Activated T-helper 1 cell treated with anti-CD3 and anti-CD28 coated beads, Interleukin-2, amount 50 U/mL, for 16 hours (primary cell): ENCODE measurements at places on chromosomes 5 and 9.

GRCh38 chr5:57067597-57067924 lies 106.3 kb upstream of the GPBP1 start:
- DNase-seq, result no peak

- DNase-seq, result no peak
Measured at GRCh38 chr9:18923167-18923566, 109.8 kb downstream of the SAXO1 start.

DNA sequence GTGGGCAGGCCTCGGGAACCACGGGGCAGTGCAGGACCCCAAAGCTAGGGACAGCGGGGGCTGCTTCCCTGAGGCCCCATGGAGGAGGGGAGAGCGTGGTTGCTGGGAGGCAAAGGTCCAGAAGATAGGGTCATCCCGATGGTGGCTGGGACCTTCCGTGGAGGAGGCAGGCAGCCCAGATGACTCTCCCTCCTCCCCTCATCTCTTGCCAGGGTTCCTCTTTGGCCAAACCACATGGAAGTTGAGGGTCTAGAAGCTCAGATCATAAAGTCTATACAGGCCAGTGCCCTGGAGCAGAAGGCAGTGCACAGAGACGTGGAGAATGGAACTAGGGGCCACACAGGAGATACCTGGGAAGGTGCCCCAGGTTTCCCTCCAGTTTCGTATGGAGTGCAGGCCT lies 22.6 kb downstream of the DAB2IP start:
- DNase-seq, result no peak

- DNase-seq, result no peak
Measured at GRCh38 chr5:108148715-108149139, 233.2 kb downstream of the FBXL17 start.

- DNase-seq, result no peak
Measured at GRCh38 chr5:89988998-89989655, 420.4 kb downstream of the CETN3 start.

GRCh38 chr9:93464395-93464794 lies 11.0 kb upstream of the FAM120AOS start:
- no peak for DNase-seq

- DNase-seq, result no peak
Measured at GRCh38 chr5:74441616-74442015, 198.9 kb downstream of the ENC1 start.

DNA sequence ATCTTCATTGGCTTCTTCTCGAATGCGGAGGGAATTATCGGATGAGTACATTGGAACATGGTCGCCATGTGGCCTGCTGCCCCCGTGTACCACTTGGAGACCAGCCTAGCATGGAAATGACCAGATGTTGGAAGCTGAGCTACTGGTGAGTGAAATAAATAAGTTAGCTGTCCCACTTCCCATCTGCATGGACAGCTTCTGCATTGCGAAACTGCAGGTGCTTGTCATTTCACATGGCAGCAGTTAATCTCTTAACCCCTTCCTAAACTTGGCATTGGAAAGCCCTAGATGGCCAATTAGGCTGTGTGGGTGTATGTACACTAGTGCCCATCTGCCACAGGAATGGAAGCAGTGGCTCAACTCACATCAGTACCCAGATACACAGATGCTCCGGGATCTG lies 246.6 kb upstream of the IL12B start:
- DNase-seq, result no peak

DNA sequence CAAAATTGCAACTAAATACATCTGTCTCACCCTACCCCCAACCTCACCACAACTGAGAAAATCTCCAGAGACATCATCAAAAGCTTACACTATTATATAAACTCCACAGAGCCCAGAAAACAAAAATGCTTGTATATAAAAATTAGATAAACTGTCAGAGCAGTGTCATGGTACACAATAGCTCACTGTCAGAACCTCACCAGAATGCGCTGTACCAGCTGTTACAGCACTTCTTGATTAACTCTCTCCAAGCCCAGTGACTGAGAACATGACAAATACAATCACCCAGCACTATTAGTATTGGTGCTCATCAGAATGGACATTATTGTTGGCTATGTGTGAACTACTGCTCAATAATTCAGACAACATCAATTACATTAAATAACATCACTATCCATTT lies 65.7 kb downstream of the ZDHHC21 start:
- no peak for DNase-seq

GRCh38 chr5:167792514-167792913 lies 498.9 kb upstream of the WWC1 start:
- no peak for DNase-seq

DNA sequence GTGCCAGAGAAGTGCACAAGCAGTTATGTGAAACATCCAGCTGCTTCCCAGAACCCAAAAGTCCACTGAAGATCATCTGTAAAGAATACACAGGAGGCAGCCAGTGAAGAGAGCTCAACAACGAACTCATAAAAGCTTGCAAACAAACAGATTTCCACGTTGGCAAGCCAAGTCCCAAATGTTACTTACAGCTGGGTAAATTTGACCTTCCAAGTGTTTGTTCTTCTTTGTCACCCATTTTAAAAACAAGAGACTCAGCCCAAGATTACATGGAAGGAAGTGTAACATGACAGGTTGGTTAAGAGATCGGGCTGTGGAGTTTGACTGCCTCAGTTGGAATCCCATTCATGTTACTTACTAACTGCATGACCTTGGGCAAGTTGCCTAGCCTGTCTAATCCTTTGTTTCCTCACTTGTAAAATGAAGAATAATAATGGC lies 174.9 kb upstream of the PAPPA start:
- DNase-seq, result no peak

- DNase-seq, result no peak
Measured at GRCh38 chr5:90902651-90903386, 344.2 kb downstream of the ADGRV1 start.

GRCh38 chr5:121019106-121019505 lies 555.0 kb downstream of the PRR16 start:
- no peak for DNase-seq

DNA sequence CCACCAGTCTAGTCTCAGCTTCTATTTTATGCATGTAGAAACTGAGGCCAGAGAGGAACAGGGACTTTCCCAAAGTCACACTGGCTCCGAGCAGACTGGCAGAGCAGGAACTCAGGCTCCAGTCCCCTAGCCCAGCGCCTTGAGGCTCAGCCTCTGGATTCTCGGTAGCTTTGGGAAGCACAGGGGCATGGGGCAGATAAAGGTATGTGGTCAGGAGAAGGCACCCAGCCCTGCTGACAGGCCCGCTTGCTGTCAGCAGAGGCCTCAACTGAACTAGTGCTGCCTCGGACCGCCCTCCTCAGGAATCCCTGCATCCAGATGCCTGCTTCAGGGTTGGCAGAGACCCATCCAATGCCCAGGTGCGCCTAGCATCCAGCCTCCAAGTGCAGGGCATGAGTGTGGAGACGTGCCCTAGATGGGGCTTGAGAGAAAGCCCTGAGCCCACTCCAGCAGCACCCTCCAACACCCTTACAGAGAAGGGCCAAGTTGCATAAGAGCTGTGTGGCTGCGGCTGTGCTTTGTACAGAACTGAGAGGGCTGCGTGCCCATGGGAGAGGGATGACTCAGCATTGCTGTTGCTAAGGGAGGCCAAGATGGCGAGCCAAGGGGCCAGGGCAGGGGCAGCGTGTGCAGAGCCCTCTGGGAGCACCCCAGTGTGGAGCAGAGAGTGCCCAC lies 168.6 kb downstream of the MACROH2A1 start:
- no peak for DNase-seq

- no peak for DNase-seq
Measured at GRCh38 chr5:137086342-137086741, 412.8 kb downstream of the SPOCK1 start.

DNA sequence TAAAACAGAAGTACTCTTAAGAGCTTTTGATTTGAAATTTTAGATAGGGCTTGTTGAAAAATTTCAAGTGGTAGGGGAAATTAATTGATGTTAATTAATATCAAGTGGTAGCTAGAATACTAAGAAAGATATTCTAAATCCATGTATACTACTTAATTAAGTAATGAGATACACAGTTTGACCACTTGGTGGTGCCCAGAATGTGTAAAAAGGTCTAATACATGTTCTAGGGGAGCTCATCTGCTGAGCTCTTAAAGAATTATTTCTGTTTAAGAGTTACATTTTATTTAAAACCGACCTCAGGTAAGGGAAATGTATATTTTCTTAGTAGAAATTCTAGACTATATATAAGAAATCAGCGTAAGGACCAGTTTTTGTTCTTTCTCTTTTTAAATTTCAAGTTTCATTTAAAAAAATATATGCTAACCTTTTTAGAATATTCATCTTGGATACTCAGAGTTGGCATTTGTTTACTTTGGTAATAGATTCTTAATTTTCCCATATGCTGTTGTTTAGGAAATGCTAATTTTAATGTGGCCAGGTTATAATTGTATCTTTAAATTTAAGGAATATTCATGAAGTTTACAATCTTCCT lies 61.5 kb downstream of the LNPEP start:
- no peak for DNase-seq

- no peak for DNase-seq
Measured at GRCh38 chr5:174655351-174655750, 69.0 kb upstream of the MSX2 start.

GRCh38 chr9:114837923-114838322 lies 32.1 kb upstream of the TNFSF15 start:
- DNase-seq, result no peak

GRCh38 chr5:154482528-154483449 lies 4.8 kb upstream of the HAND1 start:
- no peak for DNase-seq

GRCh38 chr9:20930836-20931235 lies 100.6 kb downstream of the HACD4 start:
- DNase-seq, result no peak

- DNase-seq, result no peak
Measured at GRCh38 chr5:176577312-176578176, 28.4 kb downstream of the CDHR2 start.

DNA sequence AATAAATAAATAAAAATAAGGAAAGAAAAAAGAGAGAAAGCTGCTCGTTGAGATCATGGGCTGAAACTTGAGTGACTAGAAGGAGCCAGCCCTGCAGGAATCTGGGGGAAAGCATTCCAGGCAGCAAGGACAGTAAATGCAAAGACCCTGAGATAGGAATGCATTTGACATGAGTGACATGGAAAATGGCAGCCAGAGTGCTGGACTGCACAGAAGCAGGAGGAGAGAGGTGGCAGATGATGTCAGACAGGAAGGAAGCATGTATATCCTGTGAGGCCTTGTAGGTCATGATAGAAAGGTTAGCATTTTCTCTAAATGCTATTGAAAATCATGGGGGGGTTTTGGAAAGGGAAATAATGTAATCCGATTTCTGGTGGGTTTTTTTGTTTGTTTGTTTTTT lies 29.1 kb downstream of the ADRA1B start:
- no peak for DNase-seq

DNA sequence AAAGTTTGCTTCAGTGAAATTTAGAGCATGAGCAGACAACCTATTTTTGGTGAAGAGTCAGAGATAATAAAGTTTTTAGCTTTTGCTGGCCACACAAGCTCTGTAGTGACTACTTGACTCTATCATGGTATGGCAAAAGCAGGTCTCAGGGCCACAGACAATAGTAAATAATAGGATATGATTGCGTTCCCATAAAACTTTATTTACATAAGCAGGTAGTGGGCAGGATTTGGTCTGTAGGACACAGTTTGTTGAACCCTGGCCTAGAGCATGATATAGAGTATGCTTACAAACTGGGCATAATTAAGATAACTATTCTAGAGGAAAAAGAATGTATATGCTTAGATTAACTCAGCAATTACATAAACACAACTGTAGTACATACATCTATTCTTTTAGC lies 30.1 kb downstream of the ITGA1 start:
- DNase-seq, result no peak

- no peak for DNase-seq
Measured at GRCh38 chr5:159858871-159859270, 57.4 kb upstream of the ADRA1B start.

GRCh38 chr5:61919920-61920319 lies 386.1 kb upstream of the KIF2A start:
- no peak for DNase-seq

GRCh38 chr9:128192601-128193371 lies 1.4 kb upstream of the CIZ1 start:
- DNase-seq, result no peak

- DNase-seq, result no peak
Measured at GRCh38 chr9:101569741-101570501, 24.8 kb downstream of the PPP3R2 start.

GRCh38 chr9:18666348-18666747 lies 192.4 kb downstream of the ADAMTSL1 start:
- DNase-seq, result no peak

GRCh38 chr9:117218951-117219350 lies 195.9 kb downstream of the ASTN2 start:
- DNase-seq, result no peak

DNA sequence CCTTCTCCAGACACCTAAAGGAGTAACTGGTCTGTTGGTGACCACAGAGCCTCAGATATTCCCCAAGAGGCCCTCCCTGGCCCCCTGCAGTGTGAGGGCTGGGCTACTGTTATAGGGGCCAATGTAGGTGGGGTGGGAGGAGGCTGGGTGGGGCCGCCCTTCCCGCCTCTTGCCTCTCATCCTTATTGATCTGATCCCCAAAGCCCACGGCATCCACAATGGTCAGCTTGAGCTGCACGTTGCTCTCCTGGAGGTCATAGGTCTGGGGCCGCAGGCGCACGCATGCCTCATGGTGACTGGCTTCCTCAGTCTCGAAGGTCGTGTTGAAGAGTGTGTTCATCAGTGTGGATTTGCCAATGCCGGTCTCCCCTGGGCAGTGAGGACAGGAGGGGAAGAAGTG lies 13.0 kb downstream of the SEPTIN8 start:
- DNase-seq, result no peak

- DNase-seq, result no peak
Measured at GRCh38 chr9:135107581-135108235, 20.2 kb downstream of the OLFM1 start.

GRCh38 chr9:23587903-23588302 lies 238.1 kb downstream of the ELAVL2 start:
- DNase-seq, result no peak

GRCh38 chr9:104074876-104075275 lies 19.2 kb upstream of the SMC2 start:
- no peak for DNase-seq

GRCh38 chr5:38379350-38379937 lies 121.1 kb downstream of the EGFLAM start:
- DNase-seq, result no peak

- DNase-seq, result no peak
Measured at GRCh38 chr5:172144291-172144815, 43.7 kb downstream of the STK10 start.

GRCh38 chr5:126777975-126778674 lies 1.2 kb downstream of the LMNB1 start:
- peak; percentile 86 for DNase-seq
